CD4-positive, alpha-beta T cell treated with Interferon gamma for 1 hour (primary cell): ENCODE measurements at places on chromosomes 5 and 9.

GRCh38 chr5:158992037-158992740 is 107.5 kb downstream of the EBF1 start:
- DNase-seq, result no peak

- DNase-seq, result no peak
These were observed 34.5 kb downstream of the TXNDC8 start for GRCh38 chr9:110303133-110303532.

DNA sequence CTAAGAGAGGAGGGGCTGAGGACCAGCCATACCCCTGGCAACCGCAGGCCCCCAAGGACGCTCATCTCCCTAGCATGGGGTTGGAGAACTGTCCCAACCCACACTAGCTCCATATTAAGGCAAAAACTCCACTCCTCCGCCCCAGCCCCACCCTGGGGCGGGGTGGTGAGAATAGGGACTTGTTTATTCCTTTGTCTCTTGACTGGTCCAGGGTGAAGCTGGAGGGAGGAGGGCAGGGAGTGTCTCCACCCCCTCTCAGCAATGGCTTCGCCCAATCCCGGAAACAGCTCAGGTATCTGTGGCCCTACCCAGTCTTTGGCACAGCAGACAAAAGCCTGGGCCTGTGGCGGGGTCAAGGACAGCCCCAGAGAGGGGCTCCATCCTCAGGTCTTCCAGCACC is 16.9 kb downstream of the PRRX2 start:
- no peak for DNase-seq

- DNase-seq, result no peak
These were observed 24.0 kb upstream of the KLF9 start for GRCh38 chr9:70438341-70438928.

- no peak for DNase-seq
These were observed 6.8 kb downstream of the LMX1B start for GRCh38 chr9:126620478-126620877.

- no peak for DNase-seq
These were observed 958.3 kb upstream of the CDH9 start for GRCh38 chr5:27996665-27997064.

DNA sequence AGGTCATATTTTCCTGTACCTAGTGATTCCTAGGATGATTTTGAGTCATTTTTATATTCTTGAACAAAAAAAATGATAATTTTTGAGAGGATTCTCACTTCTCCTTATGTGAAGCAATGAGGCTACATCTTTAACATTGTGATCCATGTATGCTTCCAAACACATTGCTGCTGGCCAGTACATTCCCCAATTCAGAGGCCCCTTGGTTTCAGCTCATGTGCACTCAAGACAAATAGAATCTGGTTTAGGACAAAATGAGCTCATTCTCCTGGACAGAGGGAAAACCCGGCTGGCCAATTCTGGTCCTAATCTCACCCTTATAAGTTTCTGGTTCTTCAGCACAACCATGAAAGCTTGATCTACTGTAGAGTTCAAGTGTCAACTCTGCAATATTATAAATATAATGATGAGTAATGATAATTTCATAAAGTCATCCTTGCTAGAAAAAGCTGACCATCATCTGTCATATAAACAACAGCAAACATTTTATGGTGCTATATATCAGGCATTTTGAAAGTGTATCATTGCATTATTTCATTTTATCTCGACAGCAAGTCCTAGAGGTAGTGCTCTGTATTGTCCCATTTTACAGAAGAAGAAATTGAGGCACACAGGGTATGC is 139.1 kb upstream of the ZNF366 start:
- DNase-seq, result no peak

DNA sequence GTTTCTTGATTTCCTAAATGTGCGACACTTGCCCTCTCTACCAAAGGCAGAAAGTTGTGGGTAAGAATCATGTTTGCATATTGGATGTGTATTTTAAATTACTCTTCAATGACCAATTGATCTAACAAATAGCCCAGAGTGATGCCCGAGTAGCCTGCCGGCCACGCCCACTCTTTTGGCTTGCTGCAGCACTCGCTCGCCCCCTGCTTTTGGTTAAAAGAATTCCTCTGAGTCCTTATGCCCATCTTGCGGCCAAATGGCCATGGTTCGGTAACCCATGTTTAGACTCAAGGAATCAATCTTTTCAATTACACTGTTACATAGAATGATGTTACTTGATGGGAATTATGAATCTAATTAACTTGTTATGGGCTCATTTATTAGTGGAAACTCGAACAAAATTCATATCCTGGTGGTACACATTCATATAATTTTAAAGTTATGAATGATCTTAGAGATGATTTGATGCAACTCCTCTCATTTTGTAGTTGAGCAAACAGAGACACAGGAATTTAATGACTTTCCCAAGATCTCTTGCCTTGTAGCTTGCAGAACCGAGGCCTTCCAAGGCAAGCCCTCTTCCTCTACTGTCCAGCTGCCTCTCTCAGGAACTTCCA is 36.5 kb downstream of the PPIC start:
- peak; percentile 24 for DNase-seq

- no peak for DNase-seq
These were observed 57.9 kb downstream of the SHC3 start for GRCh38 chr9:89120704-89121103.

- DNase-seq, result no peak
These were observed 190.0 kb downstream of the TRIM32 start for GRCh38 chr9:116877072-116877471.

DNA sequence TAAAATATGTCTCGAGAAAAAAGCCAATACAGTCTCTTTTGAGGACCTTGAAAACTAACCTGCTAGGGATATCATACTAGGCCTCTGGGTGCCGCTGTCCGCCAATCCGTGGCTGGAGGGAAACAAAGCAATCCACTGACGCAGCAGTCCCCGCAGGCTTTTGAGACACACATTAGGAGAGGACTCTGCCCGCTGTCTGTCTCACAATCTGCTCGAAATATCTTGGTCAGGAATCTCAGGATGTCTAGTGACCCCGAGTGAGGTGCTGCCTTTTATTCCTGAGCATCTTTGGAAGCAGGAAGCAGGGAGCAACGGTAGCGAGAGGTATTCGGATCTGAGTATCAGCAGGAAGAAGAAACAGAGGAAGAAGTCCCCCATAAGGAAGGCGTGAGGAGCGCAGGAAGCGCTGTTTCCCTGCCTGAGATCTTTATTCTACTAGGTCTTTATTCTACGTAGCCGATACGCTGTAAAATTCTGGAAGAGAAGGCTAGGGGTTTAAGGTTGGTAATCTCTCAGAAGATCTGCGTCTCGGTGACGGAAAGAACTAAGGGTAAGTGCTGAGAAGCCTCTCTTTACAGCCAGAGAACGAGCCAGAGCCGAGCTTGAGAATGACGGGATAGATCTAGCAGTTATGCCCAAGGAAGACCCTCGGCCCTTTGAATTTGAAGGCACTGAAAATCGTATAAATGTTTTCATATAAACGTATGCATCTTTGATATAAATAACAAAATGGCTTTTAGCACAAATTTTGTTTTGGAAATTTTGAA is 4.0 kb upstream of the PCDHGA1 start:
- DNase-seq, result peak; percentile 70

- no peak for DNase-seq
These were observed 13.6 kb downstream of the PLEKHG4B start for GRCh38 chr5:105504-106070.
